ENCODE measurements at places on chromosomes 12 and 14.

GRCh38 chr14:102201776-102202175 lies 62.1 kb downstream of the WDR20 start:
- DNase-seq, result no peak

- DNase-seq, result no peak
These were observed 10.2 kb upstream of the PRMT8 start for GRCh38 chr12:3480764-3481163.

- DNase-seq, result no peak
These were observed 71.1 kb upstream of the MDM1 start for GRCh38 chr12:68403296-68403695.

- DNase-seq, result no peak
These were observed 1.2 kb downstream of the FBRSL1 start for GRCh38 chr12:132491138-132491663.

DNA sequence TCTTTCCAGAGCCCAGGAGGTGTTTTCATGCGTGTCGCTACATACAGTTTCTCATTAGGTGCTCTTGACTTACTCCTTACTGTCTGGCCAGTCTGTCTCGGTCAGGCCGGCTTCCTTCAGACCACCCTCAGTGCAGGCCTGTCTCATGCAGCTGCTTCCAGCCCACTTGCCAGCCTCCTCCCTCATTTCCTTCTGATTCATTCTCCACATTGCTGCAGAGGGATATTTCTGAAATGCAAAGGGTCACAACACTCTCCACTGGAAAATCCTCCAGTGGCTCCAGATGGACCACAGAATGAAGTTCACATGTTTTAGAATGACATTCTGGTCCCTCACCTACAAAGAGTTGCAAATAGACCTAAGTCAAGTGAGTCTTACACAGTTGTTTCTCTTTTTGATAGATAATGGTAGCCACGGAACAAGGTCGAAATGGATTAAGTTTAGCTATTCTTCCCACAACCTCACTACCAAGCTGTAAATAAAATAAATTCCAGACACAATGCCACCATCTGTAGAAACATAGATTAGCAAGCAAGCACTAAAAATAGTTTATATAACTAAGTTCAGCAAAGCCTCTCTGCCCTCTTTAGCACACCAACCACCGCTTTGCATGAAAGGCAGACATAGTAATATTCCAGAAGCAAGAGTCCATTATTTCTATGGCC lies 146.9 kb downstream of the ESR2 start:
- no peak for DNase-seq

GRCh38 chr12:50043854-50044253 lies 13.5 kb upstream of the ASIC1 start:
- no peak for DNase-seq

Data from Caki2 (cell line).